ENCODE measurements at places on chromosomes 4 and X.

GRCh38 chr4:76022031-76022430 is 1.3 kb downstream of the CXCL10 start:
- no peak for DNase-seq

DNA sequence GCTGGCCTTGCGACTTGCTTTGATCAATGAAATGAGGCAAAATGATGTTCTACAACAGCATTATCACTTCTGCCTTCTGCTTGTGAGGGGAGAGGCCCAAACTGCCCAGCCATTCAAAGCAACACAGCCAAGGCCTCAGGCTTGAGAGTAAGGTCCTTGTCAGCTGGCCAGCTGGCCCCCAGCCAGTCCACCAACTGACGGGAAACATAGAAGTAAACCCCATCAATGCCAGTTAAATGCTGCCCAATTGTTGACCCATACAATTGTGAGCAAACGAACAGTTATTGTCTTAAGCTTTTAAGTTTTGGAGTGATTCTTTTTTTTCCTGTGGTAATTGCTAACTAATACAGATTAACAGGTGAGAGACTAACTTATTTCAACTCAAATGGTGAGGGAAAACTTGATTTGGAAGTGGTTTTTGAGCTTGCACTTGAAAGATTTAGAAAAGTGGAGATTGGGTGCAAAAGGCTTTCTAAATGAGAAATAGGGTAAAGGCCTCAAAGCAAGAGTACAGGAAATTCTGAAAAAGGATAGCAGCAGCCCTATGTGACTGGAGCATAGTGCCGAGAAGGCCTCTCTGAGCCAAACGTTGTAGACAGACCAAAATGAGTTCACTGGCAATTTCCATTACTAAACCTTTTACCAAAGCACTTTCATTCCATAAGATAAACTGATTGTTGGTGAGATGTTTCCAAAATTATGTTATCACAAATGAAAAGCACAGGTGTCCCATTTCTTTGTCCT is 66.9 kb downstream of the ARHGEF38 start:
- no peak for DNase-seq

GRCh38 chr4:128275346-128275745 is 12.3 kb downstream of the PGRMC2 start:
- no peak for DNase-seq

DNA sequence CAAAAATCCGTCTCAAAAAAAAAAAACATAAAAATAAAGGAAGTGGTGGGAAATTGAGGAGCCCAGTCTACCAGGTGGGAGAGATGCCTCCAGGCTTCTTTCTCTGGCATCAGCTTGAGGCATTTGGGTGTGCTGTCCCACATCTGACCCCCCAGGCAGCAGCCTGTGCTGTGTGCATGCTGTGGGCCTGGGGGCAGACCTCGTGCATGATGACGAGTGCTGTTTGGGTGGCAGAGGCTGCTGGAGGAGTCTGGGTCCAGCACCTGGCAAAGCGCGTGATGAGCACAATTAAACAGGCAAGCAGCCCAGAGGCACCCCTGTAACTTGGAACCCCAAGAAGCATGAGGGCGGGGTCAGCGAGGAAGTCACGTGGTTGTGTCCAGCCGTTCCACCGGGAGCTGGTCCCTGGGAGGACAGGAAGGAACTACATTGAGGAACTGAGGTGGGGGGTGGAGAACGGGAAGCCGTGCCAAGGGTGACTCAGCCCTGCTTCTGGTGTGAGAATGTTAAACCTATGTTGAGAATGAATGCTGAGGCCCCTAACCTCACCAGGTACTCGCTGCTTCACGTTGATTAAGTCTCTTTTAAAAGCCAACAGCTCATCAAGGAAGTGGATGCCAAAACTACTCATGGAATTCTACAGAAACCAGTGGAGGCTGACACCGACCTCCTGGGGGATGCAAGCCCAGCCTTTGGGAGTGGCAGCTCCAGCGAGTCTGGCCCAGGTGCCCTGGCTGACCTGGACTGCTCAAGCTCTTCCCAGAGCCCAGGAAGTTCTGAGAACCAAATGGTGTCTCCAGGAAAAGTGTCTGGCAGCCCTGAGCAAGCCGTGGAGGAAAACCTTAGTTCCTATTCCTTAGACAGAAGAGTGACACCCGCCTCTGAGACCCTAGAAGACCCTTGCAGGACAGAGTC is 6.1 kb downstream of the TACC3 start:
- no peak for DNase-seq

DNA sequence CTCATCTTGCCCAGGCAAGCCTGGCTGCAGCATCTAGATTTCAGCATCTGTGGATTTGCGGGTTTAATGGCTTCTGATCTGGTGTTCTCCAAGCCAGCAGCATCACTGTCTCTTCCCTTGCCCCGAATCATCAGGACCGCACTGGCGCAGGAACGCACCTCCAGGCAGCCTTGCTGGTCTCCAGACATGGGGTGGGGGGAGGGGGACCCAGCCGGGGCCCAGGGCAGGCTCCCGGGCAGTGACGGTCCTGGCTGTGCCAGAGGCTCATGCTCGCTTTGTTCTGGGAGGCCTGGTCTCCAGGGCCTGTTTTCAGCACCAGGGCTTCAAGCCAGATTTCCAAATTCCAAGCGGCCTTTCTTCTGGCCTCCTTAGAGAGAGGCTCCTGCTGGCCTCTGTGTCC is 4.9 kb downstream of the CFAP99 start:
- no peak for DNase-seq

DNA sequence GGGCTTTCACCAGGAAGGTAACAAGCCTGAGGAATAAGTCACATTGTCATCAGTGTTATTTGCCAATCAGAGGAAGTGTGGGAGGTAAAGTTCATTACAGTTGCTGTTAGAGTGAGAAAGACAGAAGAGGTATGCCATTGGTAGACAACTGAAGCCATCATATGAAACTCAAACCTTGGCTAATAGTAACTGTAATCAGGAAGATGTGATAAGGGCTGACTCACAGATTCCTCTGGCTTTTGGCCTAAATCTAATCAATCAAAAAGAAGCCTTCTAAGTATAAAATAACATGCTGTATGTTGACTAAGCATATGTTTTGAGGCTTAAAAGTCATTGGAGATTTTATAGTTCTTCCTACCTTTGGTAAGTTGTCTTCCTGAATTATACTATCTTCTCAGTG is 242.8 kb downstream of the PCDH7 start:
- DNase-seq: no peak

DNA sequence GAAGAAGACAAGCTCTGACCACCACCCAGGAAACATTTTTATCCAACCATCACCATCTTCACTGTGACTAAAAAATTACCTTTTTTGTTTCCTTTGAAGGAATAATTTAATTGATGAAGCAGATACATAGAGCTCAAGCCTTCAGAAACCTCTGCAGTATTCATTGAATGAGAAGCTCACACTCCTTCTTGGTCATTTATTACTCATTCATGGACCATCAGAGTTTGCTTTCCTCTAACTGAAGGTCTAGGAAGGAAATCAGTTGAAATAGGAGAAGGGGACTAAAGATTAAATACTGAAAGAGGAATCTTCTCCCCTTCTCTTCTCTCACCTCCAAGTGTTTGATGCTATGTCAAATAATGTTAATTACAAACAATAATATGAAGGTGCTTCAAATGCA is 290.6 kb upstream of the KLF3 start:
- DNase-seq: no peak

GRCh38 chrX:9369802-9370291 is 95.0 kb upstream of the TBL1X start:
- no peak for DNase-seq

DNA sequence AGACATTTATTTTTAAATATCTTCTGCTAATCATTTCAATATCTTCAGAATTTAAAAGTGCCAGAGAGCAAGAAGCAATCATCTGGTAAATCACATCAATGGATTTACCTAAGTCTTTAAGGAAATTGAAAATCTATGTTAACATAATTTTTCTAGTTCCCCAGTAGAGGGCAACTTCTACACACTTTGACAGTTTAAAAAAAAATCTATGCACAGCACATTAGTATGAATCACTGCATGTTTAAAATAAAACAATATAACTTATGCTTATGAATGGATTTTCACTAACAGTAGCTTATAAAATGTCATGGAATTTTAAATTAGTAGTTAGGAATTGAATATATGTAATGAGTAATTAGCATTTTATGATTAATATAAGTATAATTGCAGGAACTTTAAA is 126.5 kb downstream of the REELD1 start:
- peak; percentile 2 for DNase-seq

DNA sequence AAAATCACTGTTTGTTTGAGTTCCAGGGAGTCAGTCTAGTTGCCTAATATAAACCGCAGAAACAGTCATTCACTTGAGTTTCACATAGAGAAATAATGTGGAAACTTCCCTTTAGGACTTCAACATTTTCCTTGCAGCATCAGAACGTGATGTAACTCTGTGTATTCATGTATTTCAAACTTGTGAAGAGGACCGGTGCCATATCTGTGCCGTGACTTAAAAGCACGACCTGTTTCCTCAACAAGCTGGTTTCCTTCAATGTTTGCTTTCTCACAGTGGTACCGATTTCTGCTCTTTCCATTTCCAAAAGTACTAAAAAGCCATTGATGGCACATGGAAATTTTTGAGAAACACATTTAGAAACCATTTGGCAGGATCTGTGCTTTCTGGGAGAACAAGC is 166.6 kb upstream of the RAPGEF2 start:
- DNase-seq: no peak

- no peak for DNase-seq
These were observed 53.2 kb downstream of the CPZ start for GRCh38 chr4:8645753-8646124.

- no peak for DNase-seq
These were observed 152.0 kb downstream of the RASL11B start for GRCh38 chr4:53013873-53014775.

- no peak for DNase-seq
These were observed 2337.6 kb downstream of the PCDH7 start for GRCh38 chr4:33057736-33058135.

DNA sequence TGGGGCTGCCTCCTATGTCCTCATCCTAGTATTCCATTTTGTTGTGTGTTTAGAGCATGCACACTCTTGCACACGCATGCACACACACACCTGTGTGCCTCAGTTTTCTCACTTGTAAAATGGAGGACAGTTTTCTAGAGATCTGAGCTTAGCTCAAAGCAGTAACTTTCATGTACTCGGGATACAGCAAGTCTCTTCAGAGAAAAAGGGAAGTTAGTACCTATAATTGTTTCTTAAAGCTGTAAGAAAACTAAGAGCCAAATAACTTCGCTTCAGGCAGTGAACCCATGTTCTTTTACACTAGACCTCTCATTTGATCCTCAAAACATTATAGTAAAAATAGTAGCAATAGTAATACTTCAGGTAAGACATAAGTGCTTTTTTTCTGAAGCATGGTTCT is 49.6 kb downstream of the KIT start:
- no peak for DNase-seq

GRCh38 chr4:189365451-189365850 is 575.2 kb upstream of the FRG1 start:
- no peak for DNase-seq

DNA sequence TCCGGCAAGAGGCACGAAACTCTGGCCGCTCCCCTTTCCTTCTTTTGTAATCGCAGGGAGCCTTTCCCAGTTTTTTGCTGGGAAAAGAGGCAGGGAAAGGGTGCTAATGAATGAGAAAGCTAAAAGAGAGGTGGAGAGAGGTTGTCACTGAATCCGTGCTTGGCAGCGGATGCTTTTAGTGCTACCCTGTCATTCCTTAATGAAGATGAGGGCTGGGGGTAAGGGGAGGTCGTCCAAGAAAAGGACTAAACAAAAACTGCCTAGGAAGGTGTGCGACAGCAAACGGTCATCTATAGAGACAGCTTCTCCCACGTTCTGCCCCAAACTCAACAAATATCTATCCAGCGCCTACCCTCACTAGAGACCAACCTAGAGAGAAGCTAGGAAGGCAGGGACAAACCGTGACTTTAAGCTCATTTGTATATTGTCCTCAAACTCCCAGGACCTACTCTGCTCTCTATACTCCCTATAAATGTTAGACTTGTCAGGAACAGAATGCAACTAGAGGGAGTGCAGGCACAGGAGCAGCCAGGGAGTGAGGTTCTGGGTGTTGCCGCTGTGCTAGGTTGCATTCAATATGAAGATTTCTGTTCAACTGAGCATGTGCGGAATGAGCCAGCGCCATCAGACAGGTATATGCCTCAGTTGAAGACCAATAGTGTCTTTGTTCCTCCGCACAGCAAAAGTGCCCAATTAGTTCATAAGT is 777 bp upstream of the CASK start:
- DNase-seq: peak; percentile 56

- DNase-seq: no peak
These were observed 864.9 kb upstream of the SLIT2 start for GRCh38 chr4:19386786-19387185.

DNA sequence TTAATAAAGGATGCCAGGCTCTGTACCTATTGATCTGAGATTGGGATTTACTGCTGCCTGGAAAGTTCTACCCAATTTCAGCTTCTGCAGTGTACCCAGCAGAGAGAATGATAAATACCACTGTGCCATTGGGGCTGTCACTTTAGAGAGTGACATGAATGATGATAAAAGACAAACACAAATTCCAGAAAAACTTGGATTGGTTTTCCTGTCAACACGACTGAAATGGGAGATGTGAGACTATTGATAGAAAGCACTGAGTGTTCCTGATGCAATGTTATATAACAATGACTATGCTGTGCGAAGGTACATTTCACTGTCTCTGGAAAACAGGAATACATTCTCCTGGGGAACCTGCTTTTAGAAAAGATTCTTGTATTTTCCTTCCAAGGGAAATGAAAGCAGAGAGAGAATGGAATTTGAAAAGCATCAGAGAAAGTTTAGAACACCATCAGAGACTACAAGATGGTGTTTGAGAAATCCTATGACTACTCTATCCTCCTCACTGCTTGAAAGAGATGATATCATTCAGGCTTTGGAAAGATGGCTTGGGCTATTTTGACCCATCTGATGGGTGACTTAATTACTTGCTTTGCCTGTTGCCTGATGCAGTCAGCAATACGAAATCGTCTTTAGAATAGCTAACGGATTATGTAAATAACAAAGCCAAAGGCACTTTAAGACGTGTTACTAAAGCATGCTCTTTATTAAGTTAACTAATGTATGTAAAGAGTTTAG is 49.7 kb downstream of the MID1IP1 start:
- no peak for DNase-seq

Measured in DMS 273 treated with DMSO at 0.1 percent for 48 hours (cell line).